Stimulated activated CD8-positive, alpha-beta memory T cell treated with anti-CD3 and anti-CD28 coated beads, Interleukin-7, amount 100 ng/mL, for 1 hour (primary cell): ENCODE measurements at places on chromosomes 4 and X.

DNA sequence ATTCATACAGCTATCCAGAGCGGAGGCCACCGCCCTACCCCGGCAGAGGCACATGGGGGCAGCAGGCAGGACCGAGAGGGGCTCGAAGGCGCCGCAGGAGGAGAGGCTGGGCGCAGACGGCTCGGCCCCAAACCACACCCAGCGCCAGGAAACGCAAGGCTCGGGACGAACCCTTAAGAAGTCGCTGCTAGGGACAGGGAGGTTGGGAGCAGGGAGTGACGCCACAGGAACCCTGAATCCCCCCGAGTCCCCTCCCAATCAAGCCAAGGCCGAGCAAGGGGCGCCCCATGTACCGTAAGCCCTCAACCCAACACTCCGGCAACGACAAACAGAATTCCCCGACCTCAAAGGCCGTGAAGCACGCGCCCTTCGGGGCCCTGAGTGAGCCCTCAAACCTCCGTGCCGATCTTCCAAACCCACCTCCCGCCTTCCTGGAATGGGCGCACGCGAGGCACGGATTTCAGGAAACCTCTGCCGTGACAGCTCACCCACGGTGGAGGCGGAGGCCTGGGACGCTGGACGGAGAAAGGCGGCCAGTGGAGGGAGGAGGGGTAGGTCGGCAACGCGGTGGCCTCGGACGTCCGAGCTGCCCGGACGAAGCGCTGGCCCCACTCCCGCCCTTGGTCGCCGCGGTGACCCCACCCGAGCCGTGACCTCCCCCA lies 1.8 kb downstream of the ZFYVE28 start:
- DNase-seq = no peak

DNA sequence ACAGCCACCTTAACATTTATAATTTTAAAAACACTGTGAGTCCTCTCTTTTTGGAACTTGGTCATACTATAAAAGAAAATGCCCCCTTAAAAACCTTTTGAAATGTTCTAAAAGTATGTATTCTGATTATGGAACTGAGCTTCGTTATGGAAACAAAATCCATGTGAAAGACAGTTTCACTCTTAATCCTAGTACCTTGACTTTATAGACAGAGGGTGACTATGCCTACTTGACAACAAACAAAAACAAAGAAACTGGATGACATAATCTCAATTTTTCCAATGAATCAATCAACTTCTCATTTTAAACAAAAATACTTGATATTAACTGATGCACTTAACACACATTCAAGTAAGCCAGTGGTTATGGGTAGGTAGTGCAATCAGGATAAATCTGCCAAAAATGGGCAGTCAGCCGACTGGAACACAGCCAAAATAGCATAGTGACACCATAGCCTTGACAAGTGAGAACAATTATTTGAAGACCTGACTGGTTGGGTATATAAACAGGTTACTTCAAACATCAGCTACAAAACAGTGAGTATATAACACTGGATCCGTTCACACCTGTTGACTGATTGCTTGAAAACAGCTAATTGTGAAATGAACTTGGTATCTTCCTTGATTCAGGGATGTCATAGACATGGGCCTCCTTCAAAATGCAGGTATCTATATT lies 265.5 kb downstream of the PPP3CA start:
- DNase-seq = no peak

DNA sequence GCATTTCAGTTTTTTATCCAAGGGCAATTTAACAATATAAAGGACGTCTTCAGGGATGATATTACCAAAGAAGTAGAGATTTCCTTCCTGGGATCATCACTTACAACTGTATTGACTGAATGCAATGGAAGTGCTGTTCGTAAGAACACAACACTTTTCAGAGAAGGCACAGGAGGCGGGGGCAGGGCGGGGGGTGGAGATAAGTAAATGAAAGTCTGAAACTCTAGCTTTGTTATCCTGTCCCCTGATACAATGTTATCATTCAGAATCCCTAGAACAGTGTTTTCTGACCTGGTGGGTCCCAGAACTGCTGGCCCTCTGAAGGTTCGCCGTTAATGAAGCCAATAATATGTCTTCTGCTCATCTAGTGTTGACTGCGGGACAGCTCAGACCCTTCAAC lies 124.6 kb downstream of the NSUN7 start:
- no peak for DNase-seq

DNA sequence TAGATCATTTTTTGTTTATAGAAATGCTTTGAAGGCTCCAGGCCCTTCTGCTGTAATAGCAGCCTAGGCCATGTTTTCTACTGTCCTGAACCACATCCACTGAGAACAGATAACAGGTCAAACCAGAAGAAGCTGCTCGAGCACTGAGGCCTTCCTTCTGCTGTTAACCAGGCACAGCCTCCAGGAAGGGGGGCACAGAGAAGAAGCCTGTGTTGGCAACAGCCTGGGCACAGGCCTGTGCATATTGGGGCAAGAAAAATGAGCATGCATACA lies 37.4 kb upstream of the PDK3 start:
- no peak for DNase-seq

- no peak for DNase-seq
Measured at GRCh38 chrX:54479136-54480111, 16.6 kb downstream of the FGD1 start.

- no peak for DNase-seq
Measured at GRCh38 chr4:189436207-189436606, 504.5 kb upstream of the FRG1 start.

DNA sequence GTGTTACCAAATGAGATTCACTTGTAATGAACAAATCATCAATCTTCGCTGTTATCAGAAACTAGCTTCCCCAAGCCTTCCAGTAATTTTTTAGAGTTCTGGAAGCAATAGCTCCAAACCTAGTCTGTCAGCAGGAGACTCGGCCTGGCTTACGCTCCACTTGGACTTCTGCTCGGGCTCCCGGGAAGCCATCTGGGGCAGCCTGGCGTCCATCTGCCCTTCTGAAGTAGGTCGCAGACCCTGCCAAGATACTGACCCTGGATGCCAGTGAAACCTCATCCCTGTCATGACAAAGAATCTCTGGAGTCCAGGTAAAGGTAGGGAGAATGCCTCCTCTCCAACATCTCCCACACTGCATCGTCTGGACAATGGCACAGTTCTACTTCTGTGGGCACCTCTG lies 493.8 kb upstream of the ZFP42 start:
- no peak for DNase-seq

- no peak for DNase-seq
Measured at GRCh38 chrX:15398874-15399273, 14.7 kb upstream of the VEGFD start.

DNA sequence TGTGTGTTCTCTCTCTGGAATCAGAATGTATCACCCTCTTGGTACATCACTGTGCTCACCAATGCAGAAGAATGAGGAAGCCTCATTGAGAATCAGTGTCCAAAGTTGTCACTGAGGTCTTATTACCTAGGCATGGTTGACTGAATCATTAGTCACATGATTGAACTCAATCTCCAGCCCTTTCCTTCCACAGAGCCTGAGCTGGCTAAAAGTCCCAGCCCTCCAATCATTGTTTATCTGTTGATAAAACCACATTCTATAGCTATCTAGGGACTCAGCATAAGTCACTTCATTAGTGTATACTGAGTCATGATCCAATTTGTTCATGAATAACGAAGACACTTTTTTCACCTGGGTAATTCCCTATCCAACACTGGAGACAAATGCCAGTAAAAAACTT lies 396.8 kb downstream of the TRAM1L1 start:
- DNase-seq = no peak

GRCh38 chr4:55175779-55176231 lies 50.4 kb upstream of the KDR start:
- no peak for DNase-seq

GRCh38 chr4:143538979-143539669 lies 25.6 kb downstream of the SMARCA5 start:
- no peak for DNase-seq

GRCh38 chr4:39834269-39834668 lies 136.3 kb downstream of the UBE2K start:
- no peak for DNase-seq

DNA sequence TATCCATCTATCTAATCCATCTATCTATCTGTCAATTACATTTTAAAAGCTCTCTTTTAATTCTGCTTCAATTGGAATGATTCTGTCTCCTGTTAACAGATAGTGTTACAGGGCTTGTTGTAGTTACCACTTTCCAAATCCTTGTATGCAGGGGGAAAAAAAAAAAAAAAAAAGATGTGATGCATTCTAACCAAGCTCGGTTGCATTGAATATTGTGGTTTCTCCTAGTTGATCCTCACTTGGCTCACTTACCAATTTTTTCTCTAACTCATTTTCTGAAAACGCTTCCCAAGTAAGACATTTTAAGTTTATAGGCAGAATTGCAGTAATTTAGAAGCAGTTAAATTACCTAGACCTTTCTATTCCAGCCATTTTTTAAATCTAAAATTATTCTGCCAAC lies 327.9 kb upstream of the PITX2 start:
- DNase-seq = no peak

GRCh38 chrX:72305286-72306084 lies at the start of gene CITED1:
Gene CITED1 (minus strand): TSS chrX:72305914. CDS start chrX:72302869, 3,045 bp downstream.
- DNase-seq = no peak

GRCh38 chr4:48450740-48451139 lies 32.4 kb upstream of the SLC10A4 start:
- no peak for DNase-seq

- DNase-seq = no peak
Measured at GRCh38 chrX:72269671-72270251, 7.3 kb downstream of the RPS4X start.

DNA sequence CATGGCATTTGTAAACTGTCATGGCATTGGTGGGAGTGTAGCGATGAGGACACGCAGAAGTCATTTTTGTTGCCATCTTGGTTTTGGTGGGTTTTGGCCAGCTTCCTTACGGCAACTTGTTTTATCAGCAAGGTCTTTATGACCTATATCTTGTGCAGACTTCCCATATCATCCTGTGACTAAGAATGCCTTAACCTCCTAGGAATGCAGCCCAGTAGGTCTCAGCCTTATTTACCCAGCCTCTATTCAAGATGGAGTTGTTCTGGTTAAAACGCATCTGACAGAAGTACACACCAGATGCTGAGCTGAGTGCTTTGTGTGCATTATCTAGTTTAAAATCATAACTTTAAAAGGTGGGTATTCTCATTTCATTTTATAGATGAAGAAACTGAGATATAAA lies 268.8 kb upstream of the GALNT7 start:
- no peak for DNase-seq

DNA sequence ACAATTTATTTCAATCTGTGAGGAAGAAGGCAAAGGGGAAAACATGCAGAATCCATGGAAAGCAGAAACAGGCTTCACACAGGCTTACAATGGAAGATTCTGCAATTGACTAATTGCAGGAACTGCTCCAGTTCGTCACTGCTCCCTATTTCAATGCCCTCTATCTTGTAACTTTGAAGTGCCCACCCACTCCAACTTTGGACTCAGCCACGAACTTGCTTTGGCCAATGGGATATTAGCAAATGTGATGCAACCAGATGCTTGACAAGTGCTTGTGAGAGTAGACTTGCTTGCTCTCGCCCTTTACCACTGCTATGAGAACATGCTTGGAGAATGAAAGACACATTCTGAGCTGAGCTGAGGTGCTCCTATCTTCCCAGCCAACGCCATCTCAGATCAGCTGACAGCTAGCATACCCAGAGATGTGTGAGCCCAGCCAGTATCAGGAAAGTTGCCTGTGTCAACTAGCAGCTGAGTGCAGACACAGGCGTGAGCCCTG lies 105.7 kb upstream of the PTCHD1 start:
- no peak for DNase-seq

DNA sequence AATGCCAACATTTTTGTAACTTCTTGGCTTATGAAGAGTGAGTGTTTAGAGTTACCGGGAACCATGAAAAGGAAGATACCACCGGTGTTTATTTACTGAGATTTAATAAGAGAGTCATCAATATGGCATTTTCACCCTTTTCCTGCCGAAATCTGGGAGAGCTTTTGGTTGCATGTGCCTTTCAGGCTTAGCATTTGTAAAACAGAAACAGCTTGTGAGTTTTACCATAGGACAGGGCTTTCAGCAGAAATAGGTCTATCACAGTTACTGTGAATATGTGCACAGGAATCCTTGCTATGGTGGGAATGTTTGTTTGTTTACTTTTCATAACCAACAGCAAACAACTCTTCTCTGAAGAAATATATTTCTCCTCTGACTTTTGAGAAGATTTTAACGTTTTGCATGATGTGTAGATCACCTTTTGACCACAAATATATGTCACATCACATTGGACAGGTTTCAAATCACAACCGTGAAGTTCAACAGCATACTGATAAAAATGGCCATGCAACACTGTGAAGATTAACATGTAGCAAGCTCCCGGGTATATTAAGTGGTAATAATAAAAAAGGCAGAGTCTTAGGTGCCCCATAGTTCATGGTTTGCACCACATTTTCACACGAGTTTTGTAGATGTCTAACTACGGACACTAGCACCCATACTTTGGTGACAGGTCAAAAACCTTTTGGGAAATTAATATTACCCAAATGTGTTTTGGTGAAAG lies 21.3 kb downstream of the ARHGAP24 start:
- DNase-seq = no peak

DNA sequence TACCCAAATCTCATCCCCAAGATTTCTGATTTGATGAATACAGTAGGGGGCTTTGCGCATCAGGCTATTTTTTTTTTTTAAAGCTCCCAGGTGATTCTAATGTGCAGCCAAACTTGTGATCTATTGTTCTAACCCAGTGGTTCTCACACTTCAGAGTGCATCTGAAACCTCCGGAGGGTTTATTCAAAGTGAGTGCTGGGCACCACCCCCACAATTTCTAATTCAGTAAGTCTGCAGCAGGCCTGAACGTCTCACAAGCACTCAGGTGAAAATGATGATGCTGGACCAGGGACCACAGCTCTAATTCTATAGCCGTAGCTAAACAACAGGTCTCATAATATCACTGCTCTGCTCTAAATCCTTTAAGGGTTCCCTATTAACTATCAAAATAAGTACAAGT lies 211.4 kb downstream of the FMR1NB start:
- no peak for DNase-seq

- DNase-seq = no peak
Measured at GRCh38 chr4:8346838-8347605, 77.5 kb downstream of the HTRA3 start.

DNA sequence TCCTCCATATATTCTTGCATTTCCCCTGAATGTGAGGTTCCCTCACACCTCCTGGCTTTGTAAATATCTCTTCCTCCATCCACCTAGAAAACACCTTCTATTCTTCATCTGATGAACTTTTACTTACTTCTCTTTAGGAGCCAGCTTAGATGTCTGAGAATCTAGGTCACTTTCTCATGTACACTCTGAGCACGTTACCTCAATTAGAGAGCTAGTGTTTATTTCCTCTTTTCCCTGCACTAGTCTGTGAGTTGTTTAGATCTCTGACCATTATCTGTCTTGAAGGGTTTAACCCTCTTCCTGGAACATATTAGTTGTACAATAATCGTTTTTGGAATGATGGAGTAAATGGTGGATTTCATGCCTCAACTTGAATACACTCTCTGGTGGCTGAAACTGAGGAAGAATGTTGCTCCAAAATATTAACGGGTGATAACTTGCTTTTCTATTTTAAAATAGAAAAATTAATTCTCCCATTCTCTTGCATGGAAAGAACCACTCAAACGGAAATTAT lies 8.5 kb upstream of the NEIL3 start:
- no peak for DNase-seq

- DNase-seq = no peak
Measured at GRCh38 chrX:130869239-130869638, 33.8 kb downstream of the ENOX2 start.
